ENCODE measurements at places on chromosomes 6 and 20.

DNA sequence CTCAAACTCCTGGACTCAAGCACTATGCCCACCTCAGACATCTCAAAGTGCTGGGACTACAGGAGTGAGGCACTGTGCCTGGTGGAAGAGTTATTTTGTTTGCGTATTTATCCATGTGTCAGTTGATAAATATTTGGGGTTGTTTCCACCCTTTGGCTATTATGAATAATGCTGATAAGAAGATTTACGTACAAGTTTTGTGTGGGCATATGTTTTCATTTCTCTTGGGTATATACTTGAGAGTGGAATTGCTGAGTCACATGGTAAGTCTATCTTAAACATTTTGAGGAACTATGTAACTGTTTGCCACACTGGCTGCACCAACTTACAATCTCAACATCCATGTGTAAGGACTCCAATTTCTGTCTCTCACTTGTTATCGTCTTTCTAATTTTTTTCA, 200.3 kb downstream of the RNGTT start:
- DNase-seq = no peak

- DNase-seq = peak; percentile 67
These were observed 28.0 kb downstream of the ID4 start for GRCh38 chr6:19865178-19865577.

DNA sequence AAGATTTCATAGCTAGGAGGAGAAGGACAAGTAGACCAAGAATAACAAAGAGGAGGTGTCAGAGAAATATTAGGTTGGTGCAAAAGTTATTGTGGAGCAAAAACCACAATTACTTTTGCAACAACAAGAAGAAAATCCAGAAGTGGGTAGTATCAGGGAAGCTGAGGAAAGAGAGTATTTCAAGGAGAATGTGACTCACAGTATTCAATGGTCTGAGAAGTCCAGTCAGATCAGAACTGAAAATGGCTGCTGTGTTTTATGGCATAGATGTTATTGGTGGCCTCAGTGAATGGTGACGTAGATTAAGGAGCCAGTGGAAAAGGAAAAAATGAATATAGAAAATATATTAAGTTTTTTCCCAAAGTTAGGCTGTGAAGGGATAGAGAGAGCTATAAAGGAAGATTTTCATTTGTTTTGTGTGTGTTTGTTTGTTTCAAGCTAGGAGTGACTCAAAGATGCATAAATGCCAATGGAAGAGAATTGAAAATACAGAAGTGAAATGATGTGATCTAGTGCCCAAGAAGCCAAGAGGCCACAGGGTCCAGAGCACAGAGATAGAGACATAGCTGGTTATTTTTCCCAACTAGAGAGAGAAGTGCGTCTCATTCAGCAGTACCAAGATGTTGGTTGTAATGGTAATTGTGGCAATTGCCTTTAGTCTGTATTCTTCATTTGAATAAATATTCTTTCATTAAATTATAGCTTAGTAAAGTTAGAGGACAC, 112.8 kb downstream of the ADTRP start:
- DNase-seq = no peak

- no peak for DNase-seq
These were observed 41.0 kb downstream of the TMEM242 start for GRCh38 chr6:157282284-157282683.

DNA sequence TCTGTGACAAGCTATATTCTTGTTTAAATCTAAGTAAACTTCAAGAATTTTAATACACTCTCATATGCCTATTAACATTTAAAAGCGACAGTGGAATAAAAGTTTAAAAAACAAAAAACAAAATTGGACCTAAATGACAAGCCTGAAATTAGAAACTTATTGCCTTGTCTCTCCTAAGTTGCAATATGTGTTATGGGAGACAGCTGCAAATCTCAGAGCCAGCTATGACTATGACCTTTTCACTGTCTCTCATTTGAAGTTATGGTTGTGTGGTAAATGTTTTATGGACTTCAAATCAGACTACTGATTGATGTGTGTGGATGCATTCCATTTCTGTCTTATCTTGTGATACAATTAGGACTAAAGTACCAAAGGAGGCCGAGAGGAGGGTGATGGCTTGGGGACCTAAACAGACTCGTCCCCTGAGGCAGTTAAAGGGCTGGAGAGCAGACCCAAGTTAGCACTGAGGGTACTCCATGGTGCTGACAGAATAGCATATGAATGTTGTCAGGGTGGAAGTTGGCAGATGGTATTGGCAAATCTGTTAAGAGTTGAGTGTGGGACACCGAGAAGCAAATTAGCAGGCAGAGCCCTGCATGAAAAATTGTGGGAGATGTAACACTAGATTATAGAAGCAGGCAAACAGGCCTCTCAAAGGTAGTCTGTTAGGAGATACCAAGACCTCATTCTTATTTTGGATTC, 930.1 kb upstream of the MAN1A1 start:
- no peak for DNase-seq

DNA sequence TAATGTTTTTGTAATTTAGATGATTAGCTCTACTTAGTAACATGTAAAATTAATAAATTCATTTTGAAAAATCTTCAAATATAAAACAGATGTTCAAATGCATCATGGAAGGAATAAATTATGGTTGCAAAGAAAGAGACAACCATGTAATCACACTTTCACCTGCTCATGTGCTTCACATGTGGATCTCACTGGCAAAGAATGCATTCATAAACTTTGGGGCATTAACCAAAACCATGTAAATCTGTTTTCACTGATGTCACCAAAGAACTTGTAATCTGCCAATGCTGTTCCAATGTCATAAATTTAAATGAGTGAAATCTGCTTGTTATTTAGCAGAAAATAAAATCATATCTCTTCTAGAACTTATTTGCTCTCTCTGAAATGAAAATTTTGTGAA, 142.7 kb downstream of the TENT5A start:
- DNase-seq = no peak

GRCh38 chr20:24723647-24724352, 225.3 kb upstream of the CST7 start:
- no peak for DNase-seq

GRCh38 chr6:42007286-42008137, 42.8 kb upstream of the TAF8 start:
- no peak for DNase-seq

- peak; percentile 85 for DNase-seq
These were observed 29.9 kb upstream of the ZNF184 start for GRCh38 chr6:27502508-27503435.

DNA sequence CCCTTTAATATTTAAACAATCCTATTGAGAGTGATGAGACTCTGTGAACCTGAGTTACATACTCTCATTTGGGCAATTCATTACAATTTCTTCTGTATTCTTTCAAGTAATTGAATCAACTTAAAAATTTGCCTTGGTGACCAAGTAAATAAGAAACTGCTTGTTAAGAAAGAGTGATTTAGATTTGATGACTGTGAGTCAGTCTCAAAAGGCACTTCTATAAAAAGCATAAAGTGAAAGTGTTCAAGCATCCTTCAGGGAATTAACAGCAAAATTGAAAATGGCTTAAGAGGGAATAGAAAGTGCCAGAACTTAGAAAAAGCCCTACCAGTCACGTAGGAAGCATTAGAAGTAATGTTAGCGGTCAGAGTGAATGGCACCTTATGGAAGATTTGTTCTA, 654.7 kb downstream of the EPM2A start:
- DNase-seq = no peak

GRCh38 chr6:1535295-1535694, 74.4 kb upstream of the FOXC1 start:
- DNase-seq = no peak

DNA sequence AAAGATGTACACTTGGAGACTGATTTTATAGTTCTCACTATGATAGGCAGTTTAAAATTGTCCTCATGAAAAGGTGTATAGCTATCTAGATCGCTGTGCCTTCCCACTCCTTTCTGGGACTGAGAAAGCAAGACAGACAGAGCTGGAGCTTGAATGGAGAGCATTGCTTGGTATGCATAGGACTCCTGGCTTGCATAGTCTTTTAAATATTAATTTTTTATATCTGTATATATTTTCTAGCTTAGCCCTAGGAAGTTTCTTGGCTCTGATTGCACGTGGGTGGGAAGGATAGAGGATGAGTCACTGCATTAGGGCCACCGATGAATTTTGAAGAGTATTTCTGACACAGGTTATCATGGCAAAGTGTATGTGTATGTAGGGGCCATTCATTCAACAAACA, 150.0 kb upstream of the SPACA1 start:
- no peak for DNase-seq

- DNase-seq = no peak
These were observed 32.4 kb downstream of the JPH2 start for GRCh38 chr20:44154521-44155001.

GRCh38 chr6:95629551-95629950, 52.2 kb downstream of the MANEA start:
- no peak for DNase-seq

DNA sequence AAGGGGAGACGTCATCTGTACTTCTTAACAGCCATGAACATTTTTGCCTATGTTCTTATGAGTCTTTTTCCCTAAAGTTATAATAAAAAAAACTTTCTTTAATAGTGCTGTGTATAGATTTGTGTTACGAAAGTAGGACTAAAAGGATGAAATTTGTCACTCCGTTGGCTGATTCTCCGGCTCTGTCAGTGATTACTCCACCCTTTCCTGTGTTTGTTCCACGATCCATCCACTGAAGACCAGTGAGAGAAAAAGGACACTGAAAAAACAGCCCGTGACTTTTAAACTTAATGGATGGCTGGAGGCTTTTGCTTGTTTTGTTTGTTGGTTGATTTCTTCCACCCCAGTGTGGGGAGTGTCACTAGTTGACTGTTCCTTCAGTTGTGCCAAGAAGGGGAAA, 232.0 kb upstream of the NOX3 start:
- no peak for DNase-seq

DNA sequence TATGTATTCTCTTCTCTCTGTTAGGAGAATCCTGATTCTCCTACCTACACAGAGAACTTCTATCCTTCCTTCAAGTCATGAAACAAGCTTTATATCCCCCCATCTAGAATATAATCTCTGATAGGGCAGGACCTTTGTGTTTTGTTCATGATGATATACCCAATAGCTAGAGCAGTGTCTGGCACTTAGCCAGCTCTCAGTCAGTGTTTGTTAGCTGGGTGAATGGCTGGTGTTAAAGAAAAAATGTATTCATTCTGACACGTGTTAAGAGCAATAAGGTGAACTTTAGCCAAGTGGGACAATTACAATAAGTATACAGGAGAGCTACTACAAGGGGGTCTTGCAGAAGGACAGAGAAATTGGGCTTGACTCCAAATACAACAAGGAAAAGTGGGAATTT, 34.3 kb upstream of the TNFRSF21 start:
- no peak for DNase-seq

DNA sequence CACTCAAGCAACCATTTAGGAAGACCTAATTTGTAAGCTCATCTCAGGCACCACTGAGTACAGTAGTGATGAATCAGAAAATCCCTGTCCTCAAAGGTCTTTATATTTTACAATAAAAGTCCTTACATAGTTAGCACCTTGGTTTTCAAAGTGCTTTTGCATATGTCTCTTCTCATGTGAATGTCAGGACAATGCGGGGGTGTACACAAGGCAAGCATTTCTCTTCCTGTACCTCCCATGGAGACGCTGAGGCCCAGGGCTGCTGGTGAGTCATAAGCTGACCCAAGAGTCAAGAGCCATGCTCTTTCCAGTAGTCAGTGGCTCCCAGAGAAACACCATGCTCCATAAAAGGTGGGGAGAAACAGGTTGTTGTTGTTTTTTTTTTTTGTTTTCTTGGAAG, 174.0 kb downstream of the GJA10 start:
- no peak for DNase-seq

- no peak for DNase-seq
These were observed 91.3 kb upstream of the MAP3K7 start for GRCh38 chr6:90678049-90678779.

DNA sequence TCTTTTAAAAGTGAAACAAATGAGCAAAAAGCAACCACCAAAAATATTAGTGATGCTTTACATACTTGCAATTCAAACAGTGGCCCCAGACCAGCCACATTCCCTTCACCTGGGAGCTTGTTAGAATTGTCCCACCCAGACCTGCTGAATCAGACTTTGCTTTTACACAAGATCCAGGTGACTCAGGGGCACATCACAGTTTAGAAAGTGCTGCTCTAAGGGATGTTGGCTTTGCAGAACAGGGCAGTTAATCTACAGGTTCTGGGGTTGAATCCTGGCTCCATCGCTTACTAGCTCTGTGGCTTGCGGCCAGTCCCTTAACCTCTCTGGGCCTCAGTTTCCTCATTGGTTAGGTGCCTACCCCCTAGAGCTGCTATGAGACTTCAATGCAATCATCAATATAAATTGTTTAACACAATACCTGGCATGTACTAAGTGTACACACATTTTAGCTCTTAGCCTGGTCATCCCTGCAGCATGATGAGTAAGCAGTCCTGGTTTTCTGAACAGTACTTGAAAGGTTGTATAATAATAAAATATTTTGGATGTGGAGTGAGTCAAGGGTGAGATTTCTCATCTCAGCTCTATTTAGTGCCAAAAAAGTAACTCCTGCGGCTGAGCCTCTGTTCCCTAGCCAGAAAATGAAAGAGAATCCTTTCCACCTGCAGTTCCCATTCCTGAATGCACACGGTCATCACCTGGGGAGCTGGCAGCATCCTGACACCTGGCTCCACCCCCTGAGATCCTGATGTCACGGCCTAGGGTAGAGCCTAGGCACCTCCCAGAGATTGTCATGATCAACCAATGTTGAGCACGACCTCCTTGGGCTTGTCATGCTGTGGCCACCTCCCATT, 162.7 kb downstream of the ANKRD60 start:
- no peak for DNase-seq

DNA sequence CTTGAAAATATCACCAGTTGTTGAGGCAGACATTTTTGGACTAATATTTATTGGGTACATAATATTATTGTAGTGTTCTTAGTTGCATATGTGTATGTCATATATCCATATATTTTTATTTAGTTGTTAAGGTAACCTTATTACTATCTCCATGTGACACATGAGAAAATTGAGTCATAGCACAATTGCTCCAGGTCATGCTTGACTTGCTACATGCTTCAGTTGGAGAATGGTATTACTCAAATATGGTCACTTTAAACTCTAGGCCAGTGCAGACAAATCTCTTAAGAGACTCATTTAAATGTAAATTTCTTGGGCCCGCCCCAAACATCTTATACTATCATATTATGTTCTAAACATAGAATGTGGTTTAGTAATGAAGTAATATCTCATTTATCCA, 246.1 kb downstream of the RIMS1 start:
- DNase-seq = no peak

- DNase-seq = no peak
These were observed 23.5 kb downstream of the TM9SF4 start for GRCh38 chr20:32132911-32133549.
